Fibroblast of skin of right biceps (primary cell): ENCODE measurements at places on chromosomes 2 and 18.
A peak's percentile ranks its signal among the peaks of the same experiment; 100 is the strongest.

DNA sequence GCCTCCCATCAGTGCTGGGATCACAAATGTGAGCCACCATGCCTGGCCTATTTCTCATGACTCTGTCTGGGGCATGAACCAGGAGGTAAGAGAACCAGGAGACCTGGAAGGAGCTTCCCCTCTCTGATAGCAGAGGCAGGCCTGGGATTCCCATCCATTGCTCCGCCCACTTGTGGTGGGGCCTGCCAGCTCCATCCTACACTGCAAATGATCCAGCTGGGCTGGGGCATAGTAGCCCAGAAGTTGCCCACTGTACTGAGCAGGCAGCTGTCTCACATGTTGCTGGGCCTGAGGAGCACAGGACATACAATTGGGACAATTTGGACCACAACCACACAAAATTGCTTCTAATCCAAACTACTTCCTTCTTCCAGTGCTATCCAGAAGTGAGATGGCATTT is 91.0 kb downstream of the MARCHF4 start:
- no peak for DNase-seq

- DNase-seq: no peak
Observed at GRCh38 chr2:197497326-197497725, 2.3 kb downstream of the HSPD1 start.

DNA sequence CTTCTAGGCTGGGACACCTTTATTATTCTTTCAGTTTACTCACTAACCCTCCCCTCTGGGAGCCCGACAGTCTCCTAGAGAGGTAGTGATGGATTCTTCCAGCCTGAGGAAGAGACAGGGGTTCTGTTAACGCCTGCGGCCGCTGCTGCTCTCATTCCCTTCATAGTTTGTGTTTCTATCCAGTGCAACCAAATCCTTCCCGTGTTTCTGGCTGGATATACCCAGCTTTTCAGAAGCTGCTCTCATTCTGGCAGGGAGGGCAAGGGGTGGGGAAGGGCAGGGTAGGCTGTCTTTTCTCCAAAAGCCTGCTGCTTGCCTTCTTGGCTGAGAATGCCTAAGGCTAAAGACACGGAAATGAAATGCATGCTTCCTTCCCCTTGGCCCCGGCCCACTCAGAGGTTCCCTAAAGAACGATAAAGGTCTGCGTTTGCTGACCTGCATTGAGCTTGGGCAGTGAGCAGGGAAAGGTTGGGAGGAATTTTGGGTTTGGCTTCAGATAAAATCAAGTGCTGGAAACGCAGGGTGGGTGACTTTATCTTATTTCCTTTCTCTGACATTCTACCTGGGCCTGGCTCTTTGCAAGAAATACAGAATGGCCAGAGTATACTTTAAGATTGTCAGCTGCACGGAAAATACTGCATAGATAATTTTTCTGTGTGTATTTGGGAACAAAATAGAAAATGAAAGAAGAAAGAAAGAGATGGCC is 390.9 kb downstream of the NBAS start:
- DNase-seq: peak; percentile 78

- DNase-seq: no peak
Observed at GRCh38 chr2:130744287-130745117, 10.8 kb upstream of the AMER3 start.

DNA sequence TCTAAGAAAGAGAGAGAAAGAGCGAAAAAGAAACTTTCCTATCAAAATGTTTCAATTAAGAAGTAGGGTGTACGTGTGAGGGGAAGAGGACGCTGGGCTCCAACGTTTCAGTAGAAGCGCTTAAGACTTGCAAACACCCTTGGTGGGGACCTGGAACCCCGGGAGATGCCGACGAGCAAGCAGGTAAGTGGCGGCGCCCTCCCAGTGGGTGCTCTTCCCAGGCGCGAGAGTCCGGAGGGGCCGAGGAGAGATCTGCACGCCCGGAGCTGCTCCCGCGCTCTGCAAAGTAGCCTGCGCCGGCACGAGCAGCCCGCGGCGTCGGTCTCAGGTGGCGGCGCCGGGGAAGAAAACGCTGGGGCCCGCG is 678 bp upstream of the OTX1 start:
- no peak for DNase-seq

DNA sequence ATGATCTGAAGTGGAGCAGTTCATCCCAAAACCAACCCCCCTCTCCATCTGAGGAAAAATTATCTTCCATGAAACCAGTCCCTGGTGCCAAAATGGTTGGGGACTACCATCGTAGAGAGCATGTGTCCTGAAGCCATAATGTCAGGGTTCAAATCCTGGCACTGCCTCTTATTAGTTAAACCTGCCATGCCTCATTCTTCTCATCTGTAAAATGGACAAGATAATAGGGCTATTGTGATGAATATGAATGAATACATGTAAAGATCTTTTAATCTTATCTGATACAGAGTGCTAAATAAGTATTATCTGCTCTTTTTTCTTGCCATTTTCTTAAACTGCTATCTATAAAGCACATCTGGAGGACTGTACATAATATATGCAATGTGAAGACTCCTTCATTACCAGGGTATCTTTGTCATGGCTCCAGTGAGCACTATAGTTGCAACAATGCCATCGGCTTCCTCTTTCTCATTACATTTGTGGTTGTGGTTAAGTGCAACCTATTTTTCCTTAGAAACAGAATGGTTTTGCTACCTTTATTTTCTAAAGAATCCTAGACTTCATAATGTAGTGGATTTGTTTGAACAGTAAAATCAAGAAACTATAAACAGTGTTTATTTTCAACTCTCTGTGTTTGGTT is 27.0 kb downstream of the MFSD6 start:
- no peak for DNase-seq

GRCh38 chr2:147846412-147847081 is 1.7 kb downstream of the ACVR2A start:
- DNase-seq: no peak

- peak; percentile 2 for DNase-seq
Observed at GRCh38 chr18:33960417-33960816, 264.3 kb downstream of the NOL4 start.

GRCh38 chr2:234111523-234111922 is 61.0 kb downstream of the SPP2 start:
- peak; percentile 35 for DNase-seq

- DNase-seq: peak; percentile 64
Observed at GRCh38 chr2:181393472-181393871, 63.7 kb upstream of the ITGA4 start.

- DNase-seq: peak; percentile 61
Observed at GRCh38 chr2:71000780-71001591, 6.3 kb upstream of the TEX261 start.

DNA sequence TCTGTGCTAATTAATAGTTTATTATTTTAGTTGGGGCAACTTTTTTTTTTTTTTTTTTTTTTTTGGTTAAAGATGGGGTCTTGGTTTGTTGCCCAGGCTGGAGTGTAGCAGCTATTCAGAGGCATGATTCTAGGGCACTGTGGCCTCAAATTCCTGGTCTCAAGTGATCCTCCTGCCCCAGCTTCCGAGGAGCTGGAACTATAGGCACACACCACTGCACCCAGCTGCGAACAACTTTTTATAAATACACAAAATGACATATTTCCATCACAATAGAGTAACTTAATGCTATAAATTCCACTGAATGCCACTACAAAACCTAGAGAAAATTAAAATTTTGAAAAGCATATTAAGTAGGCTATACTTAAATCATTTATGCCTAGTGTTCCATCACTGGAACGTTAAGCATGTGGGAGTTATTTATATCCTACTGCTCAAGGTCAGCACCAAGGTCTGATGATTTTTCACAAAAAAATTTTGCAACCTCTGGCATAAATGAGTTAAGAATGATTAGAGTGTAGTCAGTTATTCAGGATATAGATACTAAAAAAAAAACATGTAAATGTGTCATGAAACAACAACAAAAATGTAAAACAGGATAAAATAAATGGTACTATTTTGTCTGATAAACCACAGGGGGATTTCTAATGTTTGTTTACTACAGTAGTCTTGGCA is 46.8 kb downstream of the GFPT1 start:
- DNase-seq: peak; percentile 49

GRCh38 chr18:3329471-3329870 is 67.5 kb downstream of the MYL12B start:
- peak; percentile 39 for DNase-seq

DNA sequence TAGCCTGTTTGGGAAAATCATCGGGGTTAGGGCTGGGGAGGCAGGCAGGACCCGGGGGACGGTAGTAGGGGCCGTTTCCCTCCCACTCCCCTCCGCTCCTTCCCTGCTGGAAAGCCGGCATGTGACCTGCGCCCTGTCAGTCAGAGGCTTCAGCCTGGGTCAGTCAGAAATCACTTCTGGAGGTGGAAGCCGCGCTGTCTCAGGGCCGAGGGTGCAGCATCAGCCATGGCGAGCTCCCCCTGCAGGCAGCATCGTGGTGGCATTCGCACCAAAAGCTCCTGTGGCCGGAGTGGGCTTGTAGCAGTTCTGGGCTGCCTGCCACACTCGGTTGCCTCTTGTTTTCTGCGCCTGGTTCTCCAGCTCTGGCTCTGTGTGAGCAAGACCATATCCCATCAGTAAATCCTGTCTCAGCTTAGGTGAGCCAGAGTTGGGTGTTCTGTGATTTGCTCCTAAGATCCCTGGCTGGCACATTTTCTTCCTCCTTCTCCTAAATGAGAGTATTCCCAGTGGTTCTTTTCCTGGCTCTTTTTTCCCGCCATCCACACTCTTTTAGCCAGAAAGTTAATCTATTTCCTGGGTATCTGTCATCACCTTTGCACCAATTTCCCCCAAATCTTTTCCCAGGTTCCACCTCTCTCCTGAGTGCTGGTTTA is 123.9 kb upstream of the CD302 start:
- peak; percentile 59 for DNase-seq

GRCh38 chr2:57510704-57511103 is 535.9 kb upstream of the VRK2 start:
- DNase-seq: no peak

- no peak for DNase-seq
Observed at GRCh38 chr2:54691445-54692135, 31.9 kb upstream of the EML6 start.

DNA sequence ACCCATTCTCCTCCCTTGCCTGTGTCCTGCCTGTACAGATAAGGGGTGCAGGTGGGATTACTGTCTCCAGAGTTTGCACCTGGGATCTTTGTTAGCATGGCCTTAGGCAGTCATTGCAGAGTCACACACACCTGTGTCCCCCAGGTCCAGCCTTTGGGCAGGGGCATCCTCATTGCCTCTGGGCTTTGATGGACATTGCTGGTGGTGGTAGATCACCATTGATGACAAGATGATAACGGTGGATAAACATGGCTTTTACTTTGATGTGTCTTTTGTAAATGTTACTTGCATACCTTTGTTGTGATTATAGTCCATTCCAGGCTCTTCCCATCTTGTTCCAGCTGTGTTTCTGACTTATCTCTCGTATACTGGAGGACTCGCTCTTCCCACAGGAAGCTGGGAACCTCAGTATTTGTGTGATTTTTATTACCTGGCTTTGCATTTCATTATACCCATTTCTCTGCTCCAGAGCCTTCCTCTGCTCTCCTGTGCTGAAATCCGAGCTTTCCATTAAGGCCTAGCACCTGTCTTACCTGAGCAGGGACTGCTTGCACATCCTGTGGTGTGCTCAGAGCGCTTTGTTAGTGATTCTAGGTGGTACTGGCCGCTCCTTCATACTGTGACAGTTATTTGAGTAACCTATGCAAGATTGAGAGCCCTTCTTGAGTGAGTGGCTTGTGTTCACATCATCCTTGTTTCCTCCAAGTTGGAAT is 79.2 kb downstream of the PTPRM start:
- no peak for DNase-seq

GRCh38 chr2:218465987-218466633 is 47.2 kb downstream of the VIL1 start:
- peak; percentile 27 for DNase-seq

DNA sequence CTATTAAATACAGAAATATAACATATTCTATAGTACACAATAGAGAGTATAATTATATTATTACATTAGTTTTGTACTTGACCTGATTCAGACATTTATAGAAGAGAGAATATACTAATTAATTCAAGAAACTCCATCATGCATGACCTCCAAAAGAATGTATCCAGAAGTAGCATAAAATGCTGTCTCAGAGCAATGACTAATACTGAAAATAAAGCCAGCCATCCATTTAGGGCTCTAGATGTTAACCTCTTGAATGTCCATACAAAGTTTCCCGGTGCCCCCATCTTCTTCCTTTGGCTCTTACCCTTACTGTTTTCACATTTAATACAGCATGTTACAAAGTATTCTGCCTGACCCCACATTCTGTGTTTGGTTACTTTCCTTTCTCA is 102.0 kb downstream of the ARHGAP15 start:
- peak; percentile 3 for DNase-seq

DNA sequence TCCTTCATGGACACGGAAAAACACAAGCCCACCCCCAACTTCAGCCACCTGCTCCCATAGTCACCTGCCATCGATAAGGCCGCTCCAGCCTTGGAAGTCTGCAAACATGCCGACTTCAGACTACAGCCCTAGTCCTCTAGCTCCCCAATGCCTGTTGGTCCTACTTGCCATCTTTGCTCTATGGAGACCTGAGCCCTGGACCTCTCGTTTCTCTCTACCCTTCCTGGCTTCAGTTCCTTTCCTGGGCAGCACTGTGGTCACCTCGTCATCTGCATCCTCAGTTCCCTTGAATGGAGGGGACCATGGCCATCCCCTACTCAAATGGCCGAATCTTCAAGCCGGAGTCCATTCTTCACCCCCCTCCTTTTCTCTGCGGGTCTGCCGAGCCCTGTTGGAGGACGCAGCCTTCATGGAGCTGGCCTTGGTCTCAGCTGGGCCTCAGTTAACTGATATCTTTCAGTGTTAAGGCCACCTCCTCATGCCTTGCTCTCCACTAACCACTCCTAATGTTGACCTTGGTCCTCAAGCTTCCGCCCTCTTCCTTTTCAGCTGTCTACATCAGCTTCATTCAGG is 47.7 kb upstream of the GBX2 start:
- DNase-seq: no peak

DNA sequence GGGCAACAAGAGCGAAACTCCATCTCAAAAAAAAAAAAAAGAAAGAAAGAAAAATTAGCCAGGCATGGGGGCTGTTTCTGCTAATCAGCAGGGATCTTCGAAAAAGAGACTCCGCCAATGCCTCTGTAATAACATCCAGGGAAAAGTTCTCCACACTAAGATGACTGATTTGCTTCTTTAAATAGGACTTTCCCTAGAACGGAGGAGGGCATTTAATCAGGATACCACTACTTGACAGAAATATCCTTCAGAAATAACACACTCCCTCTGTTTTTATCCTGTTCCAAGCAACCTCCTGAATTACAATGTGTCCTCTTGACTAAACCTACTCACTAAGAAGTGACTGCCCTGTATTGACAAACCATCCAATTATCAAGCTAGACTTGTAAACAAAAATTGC is 21.7 kb downstream of the REV1 start:
- no peak for DNase-seq

DNA sequence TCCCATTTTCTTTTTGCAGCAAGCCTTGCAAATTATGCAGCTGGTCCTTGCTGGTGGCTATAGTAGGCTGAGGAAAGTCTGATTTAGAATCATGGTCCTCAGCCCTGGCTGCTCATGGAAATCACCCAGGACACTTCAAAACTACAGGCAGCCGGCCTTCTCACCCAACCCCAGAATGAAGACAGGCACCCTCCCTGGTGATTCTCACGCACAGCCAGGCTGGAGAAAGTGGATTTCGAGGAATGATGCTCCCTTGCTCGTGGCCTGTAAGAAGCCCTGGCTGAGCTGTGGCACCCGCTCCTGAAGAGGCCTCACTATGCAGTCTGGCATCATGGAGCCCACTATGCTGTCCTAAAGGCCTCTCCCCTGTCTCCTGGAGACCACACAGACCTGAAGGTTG is 157.4 kb downstream of the CAPN13 start:
- no peak for DNase-seq
